NCI-H1092 treated with DMSO at 0.1 percent for 48 hours (cell line): ENCODE measurements at places on chromosomes 2 and 18.

DNA sequence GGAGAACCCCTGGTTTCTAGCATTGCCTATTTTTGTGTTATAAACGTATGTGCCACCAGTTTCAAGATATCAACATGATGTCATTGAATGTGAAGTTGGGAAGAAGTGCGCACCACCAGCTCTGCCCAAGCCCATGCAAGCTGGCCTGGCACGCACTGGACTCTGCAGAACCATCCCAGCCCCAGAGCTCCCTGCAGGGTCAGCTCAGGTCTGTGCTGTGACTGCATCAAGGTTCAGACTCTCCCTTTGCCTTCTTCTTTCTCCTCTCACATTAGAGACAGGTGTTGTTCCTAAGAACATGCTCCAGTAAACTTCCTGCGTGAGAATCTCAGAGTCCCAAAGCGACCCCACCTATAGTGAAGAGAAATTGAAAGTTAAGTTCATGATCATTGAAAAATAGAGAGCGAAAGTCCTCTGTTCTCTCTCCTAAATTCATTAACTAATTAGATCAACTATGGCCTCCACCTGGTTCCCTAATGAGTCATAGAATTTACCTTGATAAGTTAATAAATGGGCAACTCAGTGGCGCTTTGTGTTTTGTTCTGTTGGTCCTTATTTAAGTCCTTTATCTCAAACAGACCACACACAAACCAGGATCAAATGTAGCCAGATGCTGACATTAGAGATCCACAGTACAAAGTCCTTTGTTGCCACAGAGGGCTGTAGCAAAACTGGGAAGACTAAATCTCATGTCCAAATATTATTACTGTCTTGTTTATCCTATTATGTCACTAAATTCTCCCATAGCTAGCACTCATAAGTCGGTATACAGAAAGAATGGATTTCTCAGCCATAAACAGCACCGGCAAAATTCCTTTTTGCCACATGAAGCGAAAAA, 432.3 kb downstream of the STK39 start:
- DNase-seq = no peak

DNA sequence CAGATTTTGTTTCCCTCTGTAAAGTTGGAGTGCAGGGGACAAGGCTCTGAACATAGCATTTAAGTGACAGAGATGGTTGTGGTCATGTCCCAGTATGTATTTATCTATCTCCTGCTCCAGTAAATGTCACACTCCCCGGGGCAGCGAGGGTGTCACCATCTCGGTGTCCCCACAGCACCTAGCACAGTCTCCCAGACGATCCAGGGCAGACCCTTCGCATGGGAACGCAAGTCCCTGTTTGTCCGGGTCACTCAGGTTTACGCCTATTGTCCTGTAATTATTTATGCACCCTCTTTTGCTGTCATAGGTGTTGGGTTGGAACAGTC, 12.6 kb upstream of the NTSR2 start:
- DNase-seq = no peak

DNA sequence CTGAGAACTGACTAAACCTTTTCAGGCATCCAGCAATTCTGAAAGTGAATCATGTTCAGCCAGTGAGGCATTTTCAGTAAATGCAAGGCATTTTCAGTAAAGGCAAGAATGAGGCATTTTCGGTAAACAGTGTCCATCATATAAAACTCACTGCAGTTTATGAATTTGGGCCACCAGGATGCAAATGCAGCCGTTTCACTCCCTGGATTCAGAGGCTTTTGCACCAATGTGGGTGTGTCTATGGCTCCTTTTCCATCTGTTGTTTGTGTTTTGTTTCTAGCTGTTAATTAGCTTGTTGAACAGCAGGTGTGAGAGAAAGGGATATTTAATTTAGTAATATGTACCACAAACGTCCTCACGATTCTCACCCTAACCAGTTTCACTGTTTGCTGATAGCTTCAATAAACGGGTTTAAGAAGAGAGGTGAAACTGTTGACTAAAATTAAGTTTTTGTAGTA, 116.3 kb upstream of the PGAP1 start:
- no peak for DNase-seq

- no peak for DNase-seq
Observed at GRCh38 chr18:275486-275885, 7.6 kb upstream of the THOC1 start.

DNA sequence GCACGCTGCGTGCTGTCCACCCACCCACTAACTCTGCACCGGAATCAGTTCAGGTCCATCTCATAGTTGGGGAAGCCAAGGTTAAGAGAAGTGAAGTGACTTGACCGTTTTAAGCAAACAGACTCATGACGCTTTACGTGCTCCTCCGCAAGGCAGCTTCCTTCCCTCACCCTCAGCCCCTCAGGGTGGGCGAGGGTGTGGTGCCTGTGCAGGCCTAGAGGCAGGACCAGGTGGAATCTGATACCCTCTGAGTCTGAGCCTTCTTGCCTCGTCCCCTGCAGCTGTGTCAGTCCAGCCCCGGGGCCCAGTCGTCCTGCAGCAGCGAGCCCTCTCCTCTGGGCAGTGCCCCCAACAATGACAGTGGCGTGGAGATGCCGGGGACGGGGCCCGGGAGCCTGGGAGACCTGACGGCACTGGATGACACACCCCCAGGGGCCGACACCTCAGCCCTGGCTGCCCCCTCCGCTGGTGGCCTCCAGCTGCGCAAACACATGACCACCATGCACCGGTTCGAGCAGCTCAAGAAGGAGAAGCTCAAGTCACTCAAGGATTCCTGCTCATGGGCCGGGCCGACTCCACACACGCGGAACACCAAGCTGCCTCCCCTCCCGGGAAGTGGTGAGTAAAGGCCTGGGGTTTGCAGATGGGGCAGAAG, 250.5 kb downstream of the GLI2 start:
- DNase-seq = no peak

DNA sequence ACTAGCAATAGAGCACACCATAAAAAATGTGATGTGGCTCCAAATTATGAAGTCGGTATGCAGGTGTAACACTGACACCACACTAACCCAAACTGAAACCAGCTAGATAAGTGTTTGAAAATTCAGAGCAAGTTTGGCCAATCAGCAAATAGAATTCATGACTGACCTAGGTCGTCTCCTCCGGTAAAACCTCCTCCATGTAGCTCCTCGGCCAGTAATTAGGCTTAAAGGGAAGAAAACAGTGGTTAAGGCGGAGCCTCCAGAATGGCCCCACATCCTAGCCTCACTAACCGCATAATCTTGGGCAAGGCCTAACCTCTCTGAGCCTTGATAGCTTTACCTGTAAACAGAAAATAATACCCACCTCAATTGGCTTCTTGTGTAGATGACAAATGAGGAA, 30.1 kb downstream of the C1D start:
- no peak for DNase-seq

DNA sequence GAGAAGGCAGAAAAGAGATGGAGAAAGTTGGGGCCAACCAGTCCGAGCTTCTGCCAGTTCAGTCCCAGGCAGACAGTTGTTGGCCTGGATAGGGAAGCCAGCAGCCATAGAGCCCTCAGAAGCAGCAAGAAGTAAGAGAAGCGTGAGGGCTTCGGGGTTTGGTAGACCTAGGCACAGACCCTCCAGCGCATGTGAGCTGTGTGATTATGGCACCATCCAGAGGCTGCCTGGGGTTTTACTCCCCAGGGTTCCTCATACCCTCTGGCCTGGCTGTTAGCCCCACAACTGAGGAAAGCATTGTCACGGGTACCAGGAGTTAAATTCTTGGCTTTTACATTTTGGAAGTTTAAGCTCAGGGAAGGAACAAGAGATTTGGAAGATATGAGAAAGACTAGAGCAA, 93.7 kb upstream of the RAB6C start:
- peak; percentile 0 for DNase-seq

DNA sequence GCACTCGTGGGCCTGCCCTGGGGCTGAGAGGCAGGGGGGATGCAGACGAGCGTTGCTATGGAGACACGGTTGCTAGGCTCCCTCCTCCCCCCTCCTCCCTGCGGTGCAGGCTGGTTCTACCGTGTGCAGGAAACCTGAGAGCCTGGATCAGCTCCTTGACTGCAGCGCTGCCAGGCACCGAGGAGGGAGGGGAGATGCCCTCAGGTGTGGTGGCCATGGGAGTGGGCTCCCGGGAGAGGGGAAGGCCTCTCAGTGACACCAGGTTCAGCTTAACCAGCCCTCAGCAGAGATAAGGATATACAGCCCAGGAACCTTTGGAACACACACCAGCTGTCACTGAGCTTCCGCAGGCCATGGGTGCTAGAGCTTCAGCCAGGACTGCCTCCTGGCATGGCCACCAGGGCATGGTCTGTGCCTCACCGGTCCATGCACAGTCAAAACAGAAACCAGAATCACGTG, 124.4 kb upstream of the PXDN start:
- DNase-seq = no peak

DNA sequence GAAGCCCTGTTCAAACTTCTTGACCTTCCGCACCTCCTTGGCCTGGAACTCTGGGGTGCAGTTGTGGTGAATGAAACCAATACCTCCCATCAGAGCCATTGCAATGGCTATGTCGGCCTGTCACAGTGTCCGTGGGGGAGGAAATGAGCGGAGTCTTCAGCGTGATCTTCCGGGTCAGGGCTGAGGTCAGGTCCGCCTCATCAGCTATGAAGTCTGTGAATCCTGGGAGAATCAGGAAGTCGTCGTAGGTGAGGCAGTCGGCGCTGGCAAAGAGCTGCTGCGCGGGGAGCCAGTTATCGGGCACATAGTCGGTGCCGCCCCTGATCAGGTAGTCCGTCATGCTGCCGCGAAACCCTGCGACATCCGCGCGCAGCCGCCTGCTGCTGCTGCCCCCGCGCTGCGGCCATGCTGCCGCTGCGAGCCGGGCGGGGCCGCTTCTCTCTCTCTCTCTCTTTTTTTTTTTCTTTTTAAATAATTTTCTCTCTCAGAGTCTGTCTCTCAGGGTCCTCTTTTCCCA, 154.1 kb upstream of the ZSWIM2 start:
- peak; percentile 21 for DNase-seq

DNA sequence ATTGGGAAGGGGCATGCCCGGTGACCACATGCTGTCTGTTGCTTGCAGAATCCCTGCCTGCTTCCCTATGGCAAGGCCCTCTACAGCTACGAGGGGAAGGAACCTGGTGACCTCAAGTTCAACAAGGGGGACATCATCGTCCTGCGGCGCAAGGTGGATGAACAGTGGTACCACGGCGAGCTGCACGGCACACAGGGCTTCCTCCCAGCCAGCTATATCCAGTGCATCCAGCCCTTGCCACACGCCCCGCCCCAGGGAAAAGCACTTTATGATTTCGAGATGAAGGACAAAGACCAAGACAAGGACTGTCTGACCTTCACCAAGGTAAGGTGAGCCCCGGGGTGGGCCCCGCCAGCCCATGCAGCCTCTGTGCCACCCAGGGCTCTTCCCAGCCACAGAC, 218.6 kb downstream of the SH3RF3 start:
- DNase-seq = no peak

DNA sequence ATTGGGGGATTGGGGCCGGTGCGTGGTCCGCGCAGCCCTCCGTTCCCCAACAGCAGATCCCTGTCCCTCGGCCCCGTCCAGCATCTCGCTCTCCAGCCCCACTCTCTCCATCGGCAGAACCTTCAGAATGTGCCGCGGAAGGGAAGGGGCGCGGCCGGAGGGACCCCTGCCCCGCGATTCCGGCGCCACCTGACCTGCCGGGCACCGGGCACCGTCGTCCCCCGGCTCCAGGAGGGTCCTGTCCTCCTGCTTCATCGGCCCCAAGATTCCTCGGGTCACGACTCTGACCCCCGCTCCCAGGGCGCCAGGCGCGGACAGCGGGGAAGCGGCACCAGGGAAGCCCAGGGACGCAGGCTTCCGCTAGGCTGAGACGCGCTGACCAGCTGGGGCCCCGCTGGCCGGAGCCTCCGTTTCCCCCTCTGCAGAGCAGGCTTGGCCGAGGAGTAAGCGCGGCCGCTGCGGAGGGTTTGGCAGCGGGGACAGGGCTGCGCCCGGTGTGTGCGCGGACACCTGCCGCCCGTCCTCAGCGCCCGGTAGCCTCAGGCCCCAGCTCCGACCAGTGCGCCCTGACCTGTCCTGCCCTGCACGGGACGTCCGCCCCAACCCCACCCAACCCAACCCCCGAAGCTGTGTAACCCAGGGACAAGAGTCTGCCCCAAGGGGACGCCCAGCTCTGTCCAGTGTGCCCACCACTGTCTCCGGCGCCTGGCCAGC, 16.8 kb upstream of the BOK start:
- no peak for DNase-seq

DNA sequence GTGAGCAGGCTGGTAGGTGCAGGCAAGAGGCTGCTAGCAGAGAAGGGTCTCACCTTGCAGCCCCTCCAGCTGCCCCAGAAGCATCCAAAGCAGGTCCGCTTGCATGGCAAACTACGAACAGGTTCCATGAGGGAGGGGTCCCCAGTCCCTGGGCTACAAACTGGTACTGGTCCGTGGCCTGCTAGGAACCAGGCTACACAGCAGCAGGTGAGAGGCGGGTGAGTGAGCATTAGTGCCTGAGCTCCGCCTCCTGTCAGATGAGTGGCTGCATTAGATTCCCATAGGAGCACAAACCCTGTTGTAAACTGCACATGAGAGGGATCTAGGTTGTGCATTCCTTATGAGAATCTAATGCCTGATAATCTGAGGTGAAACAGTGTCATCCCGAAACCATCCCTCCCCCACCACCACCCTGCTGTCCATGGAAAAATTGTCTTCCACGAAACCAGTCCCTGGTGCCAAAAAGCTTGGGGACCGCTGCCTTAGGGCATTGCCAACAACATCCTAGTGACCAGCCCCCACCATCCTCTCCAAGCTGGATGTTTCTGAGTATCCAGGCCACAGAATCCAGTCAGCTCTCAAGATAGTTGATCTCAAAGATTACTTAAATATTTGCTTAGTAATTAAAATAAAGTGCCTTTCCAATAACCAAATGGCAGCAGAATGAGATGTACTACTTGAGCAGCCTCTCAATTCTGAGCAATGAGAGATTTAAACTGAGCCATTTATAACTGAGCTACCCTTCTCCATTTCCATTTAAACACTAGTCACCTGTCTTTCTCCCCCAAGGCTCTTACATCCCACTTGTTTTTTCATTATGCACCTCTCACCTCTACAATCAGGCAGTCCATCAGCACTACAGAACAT, 32.4 kb downstream of the LRP2 start:
- DNase-seq = peak; percentile 87

GRCh38 chr2:176817061-176817565, 395.5 kb upstream of the HNRNPA3 start:
- peak; percentile 20 for DNase-seq

DNA sequence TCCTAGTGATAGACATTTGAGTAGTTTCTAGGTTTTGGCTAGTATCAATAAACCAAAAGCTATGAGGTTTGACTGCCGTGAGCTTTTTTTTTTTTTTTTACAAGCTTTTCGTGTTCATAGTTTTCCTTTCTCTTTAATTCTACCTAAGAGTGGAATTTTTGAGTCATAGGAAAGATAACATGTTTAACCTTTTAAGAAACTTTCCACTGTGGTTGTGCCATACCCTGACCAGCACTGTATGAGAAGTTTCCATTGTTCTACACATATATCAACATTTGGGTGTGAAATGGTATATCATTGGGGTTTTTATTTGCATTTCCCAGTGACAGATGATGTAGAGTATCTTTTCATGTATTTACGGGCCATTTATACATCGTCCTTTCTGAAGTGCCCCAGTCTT, 31.7 kb downstream of the UBE2F start:
- DNase-seq = no peak
